ENCODE measurements at places on chromosomes 2 and 18. TPM values are rescaled to one million over a fixed set of nuclear protein-coding genes. Genes with fewer than 3 reads are reported as not detected.

GRCh38 chr2:45812011-45812500 is 160.6 kb downstream of the PRKCE start:
- no peak for DNase-seq

GRCh38 chr2:219386532-219387280 is 1.0 kb downstream of the DNPEP start:
- no peak for DNase-seq

GRCh38 chr2:162509288-162509968 is 165.5 kb downstream of the GCA start:
- no peak for DNase-seq

Gene SLC4A5
- total RNA-seq = 2.1 TPM

Gene TMEM200C
- total RNA-seq = not detected

Gene TMEM182
- total RNA-seq = under 0.01 TPM

Gene RBKS
- total RNA-seq = 1.6 TPM

Measured in uterus (tissue), 4 donors.